Stimulated activated CD4-positive, alpha-beta T cell treated with anti-CD3 and anti-CD28 coated beads, Interleukin-1b, Interleukin-23, amount 100 ng/mL, for 4 hours (primary cell): ENCODE measurements at places on chromosomes 16 and 17.

GRCh38 chr17:43967251-43967875, 13.6 kb upstream of the PYY start:
- no peak for DNase-seq

GRCh38 chr17:16971458-16972338, at the start of gene TNFRSF13B:
TNFRSF13B (minus strand) TSS chr17:16972118; CDS start chr17:16972075, 43 bp downstream.
- DNase-seq = no peak

GRCh38 chr16:89502081-89502843, 5.9 kb upstream of the SPG7 start:
- no peak for DNase-seq

DNA sequence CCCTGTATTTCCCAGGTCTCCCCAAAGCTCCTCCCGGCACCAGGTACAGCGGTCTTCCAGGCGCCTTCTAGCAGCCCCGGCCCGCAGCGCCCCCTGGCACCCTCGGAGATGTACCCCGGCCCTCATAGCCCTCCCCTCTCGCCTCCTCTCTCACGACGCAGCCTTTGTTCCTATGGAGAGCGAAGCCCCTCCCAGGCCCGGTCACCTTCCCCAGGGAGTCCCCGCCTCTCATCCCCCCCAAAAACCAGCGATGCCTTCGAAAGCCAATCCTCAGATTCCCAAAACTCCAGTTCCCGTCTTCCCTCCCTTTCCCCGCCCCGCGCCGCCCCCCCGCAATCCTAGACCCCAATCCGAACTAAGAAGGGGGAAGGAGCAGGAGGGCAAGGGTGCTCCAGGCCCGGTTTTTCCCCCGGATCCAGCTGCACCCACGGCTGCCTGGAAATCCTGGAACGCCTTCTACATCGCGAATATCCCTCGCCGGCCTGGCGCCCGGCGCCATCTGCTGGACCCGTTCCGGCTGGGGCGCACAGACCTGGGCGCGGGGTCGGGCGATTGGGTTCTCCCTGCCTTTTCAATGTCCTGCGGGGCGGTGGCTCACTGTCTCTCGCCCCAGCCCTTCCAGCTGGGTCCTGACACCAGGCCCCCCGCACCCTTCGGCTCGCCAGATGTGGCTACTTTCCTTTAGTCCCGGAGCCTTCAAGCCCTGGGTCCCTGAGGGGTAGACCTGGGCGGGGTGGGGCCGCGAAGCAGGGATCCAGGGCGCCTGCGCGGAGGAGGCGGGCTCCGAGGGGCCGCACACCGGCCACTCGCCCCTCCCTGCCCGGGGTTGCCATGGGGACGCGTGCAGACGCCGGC, at the start of gene DNAH2:
DNAH2 (plus strand) TSS at position 844 of the 855 bp plus-strand sequence. CDS start 1,991 bp downstream, outside the sequence.
- no peak for DNase-seq

GRCh38 chr16:64343061-64343819, 778.6 kb downstream of the CDH11 start:
- no peak for DNase-seq

DNA sequence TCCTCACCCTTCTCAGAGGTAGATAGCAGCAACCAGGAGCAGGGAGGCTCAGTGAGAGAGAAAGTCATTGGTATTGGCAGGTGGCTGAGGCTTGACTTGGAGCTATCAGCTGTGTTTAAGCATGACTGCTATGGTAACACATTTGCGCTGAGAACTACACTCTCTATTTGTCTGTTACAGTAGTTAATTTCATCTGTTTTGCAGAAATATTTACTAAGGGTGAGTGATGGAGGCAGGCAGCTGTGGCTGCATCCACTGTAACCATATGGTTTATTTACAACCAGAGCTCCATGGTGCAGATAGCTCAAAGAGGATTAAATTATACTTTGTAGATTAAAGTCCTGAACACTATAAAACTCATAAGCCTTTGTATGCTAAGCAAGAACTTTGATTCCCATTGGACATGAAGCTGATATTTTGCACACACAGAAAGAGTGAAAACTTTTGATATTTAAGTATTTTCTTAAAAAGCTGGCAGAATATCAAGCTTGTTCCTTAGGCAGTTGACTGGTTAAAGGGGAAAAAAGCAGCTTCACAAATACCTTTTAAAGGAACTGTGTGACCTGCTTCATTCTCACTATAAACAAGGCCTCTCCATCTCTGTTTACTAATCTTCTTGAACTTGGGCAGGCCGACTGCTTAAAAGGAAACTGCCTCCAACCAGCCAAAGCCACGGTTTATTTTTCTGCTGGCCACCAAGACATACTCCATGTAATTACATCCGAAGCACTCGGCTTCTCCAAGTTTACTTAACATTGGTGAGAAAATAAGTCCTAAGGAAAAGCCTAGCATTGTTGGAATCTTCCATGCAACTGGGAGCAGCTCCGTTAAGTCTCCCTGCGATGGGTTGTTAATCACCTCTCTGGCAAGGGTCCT, 299.8 kb upstream of the ZFHX3 start:
- DNase-seq = no peak
